Panc1 (cell line): ENCODE measurements at places on chromosomes 4 and X. TPM values are rescaled to one million over a fixed set of nuclear protein-coding genes. Genes with fewer than 3 reads are reported as not detected.
A peak's percentile ranks its signal among the peaks of the same experiment; 100 is the strongest.

GRCh38 chr4:121370729-121371325, 10.0 kb downstream of the QRFPR start:
- H3K4me1 ChIP-seq: no peaks in the 10 kb centered on the region
- DNase-seq: peak; percentile 12
- no peak overlapping the region for H3K27ac ChIP-seq
- no peaks in the 10 kb centered on the region for H3K27me3 ChIP-seq
- H3K4me3 ChIP-seq: no peak overlapping the region

DNA sequence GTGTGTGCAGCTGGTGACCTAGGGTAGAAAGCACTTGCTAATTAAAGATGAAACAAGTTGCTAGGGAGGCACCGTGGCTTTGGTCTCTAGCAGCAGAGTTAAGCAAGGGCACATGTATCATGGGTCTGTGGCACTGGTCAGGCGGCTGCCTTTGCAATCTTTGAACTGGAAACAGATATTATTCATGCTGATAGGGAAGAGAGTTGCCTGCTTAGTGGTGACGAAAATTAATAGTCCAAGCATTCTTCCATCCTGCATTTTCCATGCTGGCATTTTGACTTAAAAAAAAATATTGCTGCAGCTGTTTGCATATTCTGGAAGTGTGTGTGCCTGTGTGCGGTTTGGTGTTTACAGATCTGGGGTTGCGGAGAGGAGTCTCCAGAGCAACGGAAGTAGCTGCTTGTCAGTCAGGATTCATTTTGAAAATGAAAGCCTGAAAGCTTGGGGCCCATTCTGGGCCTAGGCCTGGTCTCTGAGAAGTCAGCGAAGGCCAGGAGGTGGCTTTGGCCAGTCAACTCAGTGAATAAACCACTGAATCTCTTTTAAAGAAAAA, 2.3 kb upstream of the SOWAHD start:
- DNase-seq: no peak
- H3K36me3 ChIP-seq: no peaks in the 10 kb centered on the region
- peaks cover 7% of the 10 kb centered on the region for H3K4me1 ChIP-seq

- no peaks in the 10 kb centered on the region for H3K36me3 ChIP-seq
- no peaks in the 10 kb centered on the region for H3K4me1 ChIP-seq
- H3K27ac ChIP-seq: no peak overlapping the region
- DNase-seq: no peak
Observed at GRCh38 chr4:63580796-63581475, 828.3 kb downstream of the TECRL start.

SGCB gene
- 27.6 TPM for total RNA-seq

DNA sequence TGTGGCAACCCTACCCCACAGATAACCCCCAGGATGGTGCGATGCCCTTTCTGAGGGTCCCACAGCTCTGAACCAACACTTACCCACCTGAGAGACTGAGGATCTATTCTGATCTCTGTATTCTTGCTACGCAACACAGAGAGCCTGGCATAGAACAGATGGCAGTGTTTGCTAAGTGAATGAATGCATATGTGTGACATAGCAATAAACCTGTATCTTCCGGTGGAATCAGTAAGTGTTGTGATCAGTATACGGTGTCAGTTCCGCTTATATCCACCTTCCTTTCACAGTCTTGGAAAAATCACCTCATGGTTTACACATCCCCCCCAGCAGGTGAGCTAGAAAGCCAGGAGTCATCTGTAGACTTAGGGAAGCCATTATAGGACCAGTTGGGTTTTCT, 5.9 kb upstream of the HSD17B10 start:
- peaks cover 7% of the 10 kb centered on the region for H3K4me1 ChIP-seq
- no peaks in the 10 kb centered on the region for H3K36me3 ChIP-seq
- no peak for DNase-seq
- peak overlapping the region; percentile 51 for H3K4me3 ChIP-seq
- no peaks in the 10 kb centered on the region for H3K27me3 ChIP-seq

FGF13 gene
- total RNA-seq: not detected

DNA sequence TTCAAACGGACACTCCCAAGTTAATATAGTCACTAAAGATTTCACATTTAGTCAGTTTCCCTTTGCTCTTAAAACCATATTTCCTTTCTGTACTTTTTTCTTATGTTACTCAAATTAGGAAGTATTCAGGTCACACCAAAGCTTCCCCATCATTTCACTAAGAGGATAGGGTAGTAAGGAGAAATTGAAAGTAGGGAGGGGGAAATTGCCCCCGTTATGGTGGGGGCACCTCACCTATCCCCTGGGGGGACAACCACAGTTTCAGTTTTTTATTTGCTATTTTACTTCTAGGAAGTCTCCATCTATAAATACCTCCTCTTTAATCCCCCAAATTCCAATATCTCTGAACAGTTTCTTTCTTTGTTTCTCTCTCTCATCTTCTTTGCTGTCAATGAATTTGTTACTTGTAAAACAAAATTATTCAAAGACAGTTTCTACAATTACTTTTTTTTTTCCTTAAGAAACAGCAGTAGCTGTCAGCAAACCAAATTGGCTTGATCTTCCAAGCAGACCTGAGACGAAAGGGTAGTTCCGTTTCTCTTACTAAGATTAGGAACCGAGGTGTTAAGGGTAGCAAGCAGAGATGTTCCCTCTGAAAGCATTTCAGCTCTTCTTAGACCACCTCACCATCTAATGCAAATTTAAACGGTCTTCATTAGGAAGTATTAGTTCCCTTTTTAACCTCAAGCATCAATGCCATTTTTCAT, 160.2 kb upstream of the KLF3 start:
- H3K27ac ChIP-seq: no peak overlapping the region
- DNase-seq: no peak
- H3K36me3 ChIP-seq: no peaks in the 10 kb centered on the region
- no peaks in the 10 kb centered on the region for H3K27me3 ChIP-seq
- no peak overlapping the region for H3K4me3 ChIP-seq
- no peaks in the 10 kb centered on the region for H3K4me1 ChIP-seq

FAM9C gene
- total RNA-seq: not detected

DNA sequence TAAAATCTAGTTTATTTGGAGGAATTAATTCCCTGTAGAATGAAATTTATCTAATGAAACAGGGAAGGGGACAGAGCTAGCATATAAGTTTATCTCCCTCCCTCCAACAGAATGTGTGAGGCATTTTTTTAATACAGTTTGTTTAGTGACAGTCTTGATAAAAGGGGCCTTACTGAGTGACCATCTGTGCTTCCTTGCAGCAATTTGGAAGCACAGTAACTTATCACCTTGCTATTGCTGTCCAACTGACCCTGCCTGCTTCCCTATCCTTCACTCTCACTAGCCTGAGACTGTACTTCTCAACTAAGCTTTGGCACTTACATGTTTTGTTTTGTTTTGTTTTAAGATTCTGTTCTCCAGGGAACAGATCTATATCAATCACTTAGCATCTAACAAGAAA, 31.1 kb upstream of the KCTD8 start:
- no peak overlapping the region for H3K4me3 ChIP-seq
- no peaks in the 10 kb centered on the region for H3K36me3 ChIP-seq
- H3K27me3 ChIP-seq: no peaks in the 10 kb centered on the region
- no peak overlapping the region for H3K27ac ChIP-seq

- peaks cover 11% of the 10 kb centered on the region for H3K27me3 ChIP-seq
- H3K36me3 ChIP-seq: no peaks in the 10 kb centered on the region
- no peaks in the 10 kb centered on the region for H3K4me1 ChIP-seq
- no peak for DNase-seq
- no peak overlapping the region for H3K4me3 ChIP-seq
Observed at GRCh38 chrX:119121341-119121740, 6.3 kb downstream of the KIAA1210 start.

DNA sequence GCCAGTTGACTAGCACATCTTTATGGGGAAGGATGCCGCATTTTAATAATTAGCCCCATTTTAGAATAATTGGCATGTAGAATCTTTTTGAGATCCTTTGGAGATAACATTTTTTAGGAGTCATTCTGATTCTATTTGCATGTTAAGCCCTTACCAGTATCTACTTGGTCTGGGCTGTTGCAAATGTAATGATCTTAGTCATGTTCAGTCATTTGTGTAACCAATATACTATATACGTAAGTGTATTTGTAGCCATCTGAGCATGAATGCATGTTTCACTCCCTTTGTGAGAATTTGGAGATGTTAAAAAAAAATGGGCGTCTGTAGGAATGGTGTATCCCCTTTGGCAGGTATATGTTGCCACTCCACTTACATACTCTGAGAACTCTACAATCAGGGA, 119.1 kb downstream of the TEX13A start:
- H3K4me1 ChIP-seq: no peaks in the 10 kb centered on the region
- H3K27me3 ChIP-seq: no peaks in the 10 kb centered on the region
- no peaks in the 10 kb centered on the region for H3K36me3 ChIP-seq
- H3K4me3 ChIP-seq: no peak overlapping the region
- no peak overlapping the region for H3K27ac ChIP-seq
- no peak for DNase-seq

GRCh38 chr4:107379054-107379869, 340.8 kb downstream of the PAPSS1 start:
- no peak for DNase-seq
- H3K4me1 ChIP-seq: no peaks in the 10 kb centered on the region
- H3K4me3 ChIP-seq: no peak overlapping the region
- no peaks in the 10 kb centered on the region for H3K27me3 ChIP-seq

- H3K4me1 ChIP-seq: no peaks in the 10 kb centered on the region
- H3K4me3 ChIP-seq: no peak overlapping the region
- no peak for DNase-seq
- no peak overlapping the region for H3K27ac ChIP-seq
- H3K36me3 ChIP-seq: no peaks in the 10 kb centered on the region; the same call in 1 of the 2 replicates
- no peaks in the 10 kb centered on the region for H3K27me3 ChIP-seq
Observed at GRCh38 chrX:150767475-150768131, 74.4 kb downstream of the MTMR1 start.

- H3K27ac ChIP-seq: no peak overlapping the region
- no peak for DNase-seq
- H3K4me1 ChIP-seq: no peaks in the 10 kb centered on the region
- no peak overlapping the region for H3K4me3 ChIP-seq
- H3K27me3 ChIP-seq: no peaks in the 10 kb centered on the region
- no peaks in the 10 kb centered on the region for H3K36me3 ChIP-seq
Observed at GRCh38 chr4:48472794-48473193, 10.3 kb upstream of the SLC10A4 start.

PRKG2 gene
- total RNA-seq: 0.59 TPM

- H3K4me1 ChIP-seq: no peaks in the 10 kb centered on the region
- H3K36me3 ChIP-seq: no peaks in the 10 kb centered on the region
- no peak overlapping the region for H3K27ac ChIP-seq
- no peak overlapping the region for H3K4me3 ChIP-seq
- DNase-seq: no peak
- H3K27me3 ChIP-seq: no peaks in the 10 kb centered on the region
Observed at GRCh38 chr4:132108784-132109183, 1040.3 kb upstream of the PCDH10 start.

GRCh38 chrX:106959901-106960300, 39.7 kb downstream of the CLDN2 start:
- H3K4me3 ChIP-seq: no peak overlapping the region
- DNase-seq: no peak
- H3K4me1 ChIP-seq: peaks cover under 1% of the 10 kb centered on the region
- no peaks in the 10 kb centered on the region for H3K36me3 ChIP-seq
- H3K27me3 ChIP-seq: no peaks in the 10 kb centered on the region

- no peaks in the 10 kb centered on the region for H3K36me3 ChIP-seq
- H3K4me1 ChIP-seq: no peaks in the 10 kb centered on the region
- H3K27me3 ChIP-seq: no peaks in the 10 kb centered on the region
Observed at GRCh38 chr4:33453916-33454315, 2733.7 kb downstream of the PCDH7 start.

DNA sequence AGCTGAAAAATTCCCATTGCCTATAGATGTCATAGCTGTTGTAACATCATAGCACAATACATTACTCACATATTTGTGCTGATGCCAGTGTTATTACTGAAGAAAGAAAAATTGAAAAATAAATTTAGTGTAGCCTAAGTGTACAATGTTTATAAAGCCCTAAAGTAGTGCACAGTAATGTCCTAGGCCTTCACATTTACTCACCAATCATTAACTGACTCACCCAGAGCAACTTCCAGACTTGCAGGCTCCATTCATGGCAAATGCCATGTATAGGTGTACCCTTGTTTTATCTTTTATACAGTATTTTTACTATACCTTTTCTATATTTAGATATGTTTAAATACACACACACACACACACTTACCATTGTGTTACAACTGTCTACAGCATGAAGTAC, 265.4 kb upstream of the MAGEB18 start:
- H3K27ac ChIP-seq: no peak overlapping the region
- DNase-seq: no peak
- H3K36me3 ChIP-seq: no peaks in the 10 kb centered on the region
- no peaks in the 10 kb centered on the region for H3K4me1 ChIP-seq
- H3K4me3 ChIP-seq: no peak overlapping the region

CSN1S1 gene
- not detected for total RNA-seq
